ENCODE measurements at places on chromosomes 4 and X.

DNA sequence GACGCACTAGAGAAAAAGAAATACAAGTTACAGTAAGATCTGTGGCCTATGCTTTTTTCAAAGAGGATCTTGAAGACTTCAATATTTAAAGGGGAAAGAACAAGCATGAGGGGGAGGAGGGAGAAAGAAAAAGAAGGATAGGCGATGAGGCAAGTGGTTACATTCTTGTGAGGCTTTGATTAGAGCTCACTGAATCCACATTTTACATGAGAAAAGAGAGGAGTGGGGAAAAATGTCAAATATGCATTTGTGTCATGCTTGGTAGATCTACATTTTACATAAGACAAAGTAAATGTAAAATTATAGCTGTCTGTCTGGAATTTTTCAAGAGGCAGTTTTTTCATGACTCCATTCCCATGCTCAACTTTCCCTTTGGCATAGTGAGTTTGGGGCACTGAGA, 965.9 kb downstream of the FSTL5 start:
- DNase-seq, result no peak

DNA sequence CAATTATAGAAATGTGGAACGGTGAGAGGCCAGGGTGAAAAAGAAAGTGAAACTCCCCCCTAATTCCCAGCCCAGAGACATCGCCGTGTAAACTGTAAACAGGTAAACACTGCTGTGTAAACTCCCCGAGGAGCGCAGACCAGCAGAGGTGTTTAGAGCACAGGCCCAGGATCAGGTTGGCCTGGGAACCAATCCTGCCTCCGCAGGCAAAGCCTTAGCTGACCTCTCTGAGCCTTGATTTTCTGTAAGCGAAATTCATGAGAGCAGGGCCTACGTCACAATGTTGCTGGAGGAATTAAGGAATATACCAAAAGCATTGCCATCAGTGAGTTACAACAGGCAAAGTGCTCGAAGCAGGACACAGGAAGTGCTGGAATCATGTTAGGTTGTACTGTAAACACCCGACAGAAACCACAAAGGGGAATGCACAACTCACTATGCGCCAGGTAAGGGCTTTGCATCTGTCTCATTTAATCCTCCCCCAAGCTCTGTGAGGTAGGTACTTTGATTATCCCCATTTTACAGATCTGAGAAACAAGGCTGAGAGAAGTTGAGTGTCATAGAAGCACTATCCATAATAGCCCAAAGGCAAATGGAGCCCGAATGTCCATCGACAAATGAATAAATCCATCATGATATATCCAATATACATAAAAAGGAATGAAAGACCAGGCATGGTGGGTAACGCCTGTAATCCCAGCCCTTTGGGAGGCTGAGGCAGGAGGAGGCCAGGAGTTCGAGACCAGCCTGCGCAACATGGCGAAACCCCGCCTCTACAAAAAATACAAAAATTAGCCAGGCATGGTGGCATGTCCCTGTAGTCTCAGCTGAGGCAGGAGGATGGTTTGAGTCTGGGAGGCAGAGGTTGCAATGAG, 30.7 kb upstream of the KIAA0232 start:
- DNase-seq, result no peak

DNA sequence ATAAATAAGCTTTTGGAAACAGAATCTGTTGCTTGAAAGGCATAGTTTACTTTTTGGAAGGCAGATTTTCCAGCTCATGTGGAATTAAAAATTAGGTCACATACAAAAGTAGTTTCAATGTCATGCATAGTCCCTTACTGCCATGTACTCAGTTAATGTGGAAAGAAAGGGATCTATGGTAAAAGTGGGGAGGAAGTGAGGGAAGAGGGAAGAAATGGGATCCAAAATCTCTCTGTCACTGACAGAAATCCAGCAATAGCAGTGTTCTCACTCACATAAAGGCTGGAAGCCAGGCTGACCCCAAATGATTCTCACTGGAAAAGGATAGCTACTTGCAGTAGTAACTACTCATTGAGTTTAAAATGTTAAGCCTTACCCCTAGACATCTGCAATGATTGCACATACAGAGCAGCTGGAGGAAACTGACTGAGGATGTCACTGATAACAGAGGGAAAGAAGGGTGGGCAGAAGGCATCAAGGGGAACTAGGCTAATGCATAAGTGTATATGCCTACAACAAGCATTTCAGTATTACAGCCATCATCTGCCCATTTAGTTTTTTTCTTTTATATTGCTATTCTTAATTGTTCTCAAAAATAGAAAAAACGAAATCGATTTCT, 445.6 kb downstream of the FAT4 start:
- DNase-seq, result no peak

DNA sequence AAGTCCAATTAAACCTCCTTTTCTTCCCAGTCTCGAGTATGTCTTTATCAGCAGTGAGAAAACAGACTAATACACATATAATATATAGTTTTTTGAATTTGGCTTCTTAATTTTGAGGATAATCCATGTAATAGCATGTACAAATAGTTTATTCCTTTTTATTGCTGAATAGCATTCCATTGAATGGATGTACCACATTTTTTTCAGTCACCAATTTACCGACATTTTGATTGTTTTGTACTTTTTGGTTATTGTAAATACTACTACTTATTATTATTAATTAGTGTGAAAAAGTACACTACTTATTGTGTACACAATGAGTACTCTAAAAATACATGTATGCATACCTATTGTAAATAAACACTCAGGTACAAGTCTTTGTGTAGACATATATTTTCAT, 42.3 kb upstream of the ANXA10 start:
- no peak for DNase-seq

Data from activated CD8-positive, alpha-beta memory T cell treated with anti-CD3 and anti-CD28 coated beads, Interleukin-2, amount 50 U/mL, for 48 hours (primary cell).